ENCODE measurements at places on chromosomes 16 and 17.

DNA sequence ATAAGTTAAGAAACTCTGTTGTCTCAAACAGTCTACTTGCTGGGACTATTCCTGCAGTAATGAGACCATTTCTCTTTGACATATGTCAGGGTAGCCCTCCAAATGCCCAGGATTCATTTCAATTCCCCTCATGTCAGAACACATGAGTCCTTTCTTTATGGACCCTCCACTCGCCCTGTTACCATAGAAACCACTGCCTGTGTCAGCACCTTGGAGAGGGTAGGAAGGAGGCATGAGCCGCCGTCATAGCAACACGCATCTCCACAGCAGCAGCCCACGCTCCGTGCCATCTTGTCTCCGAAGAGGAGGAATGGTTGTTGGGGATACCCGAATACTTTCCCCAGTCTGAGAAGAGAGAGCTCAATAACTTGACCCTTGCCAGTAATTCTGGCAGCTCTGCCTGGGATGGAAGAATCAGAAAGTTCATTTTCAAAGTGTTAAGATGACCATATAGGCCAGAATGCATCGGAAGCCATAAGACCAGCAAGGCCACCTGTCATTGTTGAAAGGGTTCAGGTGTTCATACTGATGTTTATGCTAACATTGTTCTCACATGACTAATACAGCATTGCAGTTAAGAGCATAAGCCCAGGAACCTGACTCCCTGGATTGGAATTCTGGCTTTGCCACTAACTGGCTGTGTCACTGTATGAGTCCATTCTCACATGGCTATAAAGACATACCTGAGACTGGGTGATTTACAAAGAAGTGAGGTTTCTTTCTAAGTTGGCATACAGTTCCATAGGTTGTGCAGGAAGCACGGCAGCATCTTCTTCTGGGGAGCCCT, 141.3 kb downstream of the ABCC12 start:
- no peak for DNase-seq

DNA sequence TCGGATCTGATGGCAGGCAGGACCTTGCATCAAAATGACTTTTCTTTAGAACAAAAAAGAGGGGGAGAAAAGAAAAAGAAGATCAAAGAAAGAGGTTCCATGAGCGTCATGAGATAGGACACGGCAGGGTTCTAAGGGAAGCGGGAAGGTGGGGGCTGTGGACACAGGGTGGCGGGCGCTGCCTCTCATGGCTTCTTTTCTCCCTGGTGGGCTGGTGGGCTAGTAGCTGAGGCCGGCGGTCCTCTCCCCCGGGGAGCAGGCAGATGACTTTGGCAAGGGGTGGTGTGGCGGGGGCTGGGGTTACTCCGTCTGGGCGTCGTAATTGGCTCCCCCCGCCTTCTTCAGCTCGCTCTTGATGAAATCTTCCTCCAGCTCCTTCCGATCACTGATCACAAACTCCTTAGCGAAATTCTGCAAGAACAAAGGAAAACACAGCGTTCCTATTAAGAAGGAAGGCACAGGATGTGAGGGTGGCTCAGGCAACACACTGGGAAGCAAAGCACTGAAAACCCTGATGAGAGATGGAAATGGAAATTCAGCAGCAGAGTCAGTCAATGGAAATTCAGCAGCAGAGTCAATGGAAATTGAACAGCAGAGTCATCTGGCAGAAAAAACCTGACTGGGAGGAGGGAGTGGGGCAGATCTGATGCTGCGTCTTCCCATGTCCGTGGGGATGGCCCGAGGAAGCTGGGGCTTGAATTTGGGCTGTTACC, 51.2 kb downstream of the COTL1 start:
- DNase-seq: no peak

- peak; percentile 61 for DNase-seq
Observed at GRCh38 chr16:28974007-28974436, 556 bp upstream of the SPNS1 start.

- DNase-seq: no peak
Observed at GRCh38 chr17:29109477-29110371, 66.8 kb downstream of the PIPOX start.

DNA sequence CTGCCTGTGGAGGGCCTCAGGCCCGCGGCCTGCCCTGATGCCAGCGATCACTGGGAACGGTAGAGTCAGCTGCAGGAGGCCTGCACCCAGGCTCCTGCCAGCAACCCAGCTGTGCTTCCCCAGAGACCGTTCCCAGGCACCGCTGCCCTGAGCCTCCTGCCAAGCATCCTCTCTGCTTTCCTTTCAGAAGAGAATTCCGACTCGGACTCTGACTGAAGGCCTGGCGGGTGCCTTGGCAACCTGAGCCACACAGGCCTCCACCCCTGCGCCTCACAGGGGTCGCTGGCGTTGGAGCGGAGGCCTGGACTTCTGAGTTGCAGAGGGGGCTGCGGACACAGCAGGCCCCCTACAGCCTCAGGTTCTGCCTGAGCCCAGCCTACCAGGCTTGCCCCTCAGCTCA, 7.9 kb downstream of the CMTM3 start:
- no peak for DNase-seq

- DNase-seq: no peak
Observed at GRCh38 chr17:52134641-52135040, 23.9 kb downstream of the CA10 start.

DNA sequence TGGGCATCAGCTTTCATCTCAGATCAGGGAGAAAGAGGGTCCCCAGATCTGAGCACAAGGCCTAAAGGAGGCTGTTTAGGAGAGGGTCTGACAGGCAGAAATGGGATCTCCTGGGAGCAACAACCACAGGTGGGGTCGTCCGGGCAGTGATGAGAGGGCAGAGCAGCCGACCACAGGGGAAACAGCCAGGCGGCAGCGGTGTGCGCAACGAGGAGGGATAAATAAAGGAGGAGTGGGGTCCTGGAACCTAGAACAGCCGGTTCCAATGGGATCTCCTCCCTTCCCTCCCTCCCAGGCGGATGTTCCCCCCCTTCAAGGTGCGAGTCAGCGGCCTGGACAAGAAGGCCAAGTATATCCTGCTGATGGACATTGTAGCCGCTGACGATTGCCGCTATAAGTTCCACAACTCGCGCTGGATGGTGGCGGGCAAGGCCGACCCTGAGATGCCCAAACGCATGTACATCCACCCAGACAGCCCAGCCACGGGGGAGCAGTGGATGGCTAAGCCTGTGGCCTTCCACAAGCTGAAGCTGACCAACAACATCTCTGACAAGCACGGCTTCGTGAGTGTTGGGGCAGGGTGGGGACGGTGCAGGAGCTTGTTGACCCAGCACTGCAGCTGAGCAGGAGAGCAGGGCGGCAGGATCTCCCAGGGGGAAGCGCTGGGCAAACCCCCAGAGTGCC, 1.9 kb downstream of the TBX2 start:
- DNase-seq: no peak

DNA sequence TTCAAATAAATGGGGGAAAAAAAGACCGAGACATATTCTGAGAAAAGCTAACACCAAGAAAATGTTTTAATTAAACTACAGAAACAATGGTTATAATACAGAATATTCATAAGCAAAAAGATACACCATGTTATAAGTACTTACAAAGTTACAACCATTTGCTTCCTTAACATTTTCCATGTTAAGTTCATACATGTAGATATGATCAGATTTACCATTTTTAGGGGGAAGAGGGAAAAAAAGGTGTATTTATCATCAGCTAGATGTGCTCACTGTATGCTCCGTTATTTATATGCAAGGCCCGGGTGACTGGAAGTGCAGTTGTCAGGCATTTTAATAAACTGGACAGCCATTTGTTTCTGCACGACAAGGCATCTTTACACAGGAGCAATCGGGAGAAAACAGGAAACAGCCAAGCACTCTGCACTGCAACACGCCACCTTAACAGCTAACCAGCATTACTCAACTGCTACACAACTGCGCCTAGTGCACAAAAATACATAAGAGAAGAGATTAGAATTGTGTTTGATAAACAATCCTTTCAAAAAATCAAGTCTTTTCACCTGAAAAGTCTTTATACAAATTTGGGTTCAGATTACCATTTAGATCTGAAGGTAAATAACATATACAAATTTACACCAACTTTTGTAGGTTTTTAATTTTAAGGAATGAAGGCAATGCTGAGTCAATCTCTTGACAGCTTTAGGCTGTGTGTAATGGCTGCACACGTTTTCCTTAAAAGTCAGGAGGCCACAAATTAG, 2.9 kb downstream of the SRSF2 start:
- DNase-seq: no peak

GRCh38 chr16:499924-500323, 27.6 kb upstream of the CAPN15 start:
- DNase-seq: no peak

DNA sequence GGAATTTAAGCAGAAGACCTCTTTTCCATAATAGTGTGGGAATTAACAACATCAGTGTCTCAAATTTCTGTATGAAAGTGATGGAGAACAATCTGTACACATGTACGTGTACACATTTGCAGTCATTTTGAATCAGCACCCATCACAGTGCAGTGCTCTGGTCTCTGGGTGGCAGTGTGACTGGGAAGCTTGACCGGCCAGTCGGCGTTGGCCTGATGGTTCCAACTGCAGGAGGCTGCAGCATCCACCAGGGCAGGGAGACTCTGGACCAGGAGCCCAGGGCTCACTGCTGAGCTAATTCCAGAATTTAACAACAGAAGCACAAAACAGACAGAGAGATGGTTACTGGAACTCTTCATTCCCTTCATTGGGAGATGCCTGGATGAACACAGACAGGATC, 17.9 kb downstream of the ZC3H18 start:
- DNase-seq: no peak

DNA sequence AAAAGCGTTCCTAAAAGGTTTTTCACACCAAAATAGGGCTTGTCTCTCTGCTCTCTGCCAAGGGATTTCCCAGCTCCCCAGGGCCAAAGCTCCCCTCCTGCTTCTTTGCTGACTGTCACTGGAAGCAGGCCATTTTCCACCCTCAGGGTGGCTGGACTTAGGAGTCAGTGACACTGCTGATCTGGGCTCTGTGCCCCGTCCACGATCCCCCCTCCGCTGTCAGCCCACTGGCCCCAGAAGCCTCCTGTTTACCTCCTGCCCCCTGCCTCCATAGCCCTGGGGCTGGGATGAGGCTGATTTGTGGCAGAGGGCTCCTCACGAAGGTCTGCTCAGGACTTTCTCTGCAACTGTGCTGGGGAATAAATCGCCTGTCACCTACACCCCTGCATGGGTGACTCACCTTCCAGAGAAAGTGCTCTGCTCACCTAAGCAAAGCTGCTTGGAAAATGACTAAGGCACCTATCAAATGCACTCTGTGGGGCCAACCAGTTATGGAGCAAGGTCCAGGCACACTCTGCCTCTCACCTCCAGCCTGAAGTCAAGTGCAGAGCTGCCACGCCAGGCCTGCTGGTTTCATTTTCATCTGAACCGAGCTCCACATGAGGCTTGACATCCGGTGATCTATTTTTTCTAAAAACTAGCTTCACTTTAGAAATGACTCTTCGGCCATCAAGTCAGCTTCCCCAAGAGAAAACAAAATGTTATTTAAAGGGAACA, 4.9 kb downstream of the MAP3K14 start:
- peak; percentile 49 for DNase-seq

GRCh38 chr16:89561142-89561883, 831 bp downstream of the RPL13 start:
- no peak for DNase-seq

- peak; percentile 79 for DNase-seq
Observed at GRCh38 chr17:75078284-75079022, 9.3 kb upstream of the SLC16A5 start.

DNA sequence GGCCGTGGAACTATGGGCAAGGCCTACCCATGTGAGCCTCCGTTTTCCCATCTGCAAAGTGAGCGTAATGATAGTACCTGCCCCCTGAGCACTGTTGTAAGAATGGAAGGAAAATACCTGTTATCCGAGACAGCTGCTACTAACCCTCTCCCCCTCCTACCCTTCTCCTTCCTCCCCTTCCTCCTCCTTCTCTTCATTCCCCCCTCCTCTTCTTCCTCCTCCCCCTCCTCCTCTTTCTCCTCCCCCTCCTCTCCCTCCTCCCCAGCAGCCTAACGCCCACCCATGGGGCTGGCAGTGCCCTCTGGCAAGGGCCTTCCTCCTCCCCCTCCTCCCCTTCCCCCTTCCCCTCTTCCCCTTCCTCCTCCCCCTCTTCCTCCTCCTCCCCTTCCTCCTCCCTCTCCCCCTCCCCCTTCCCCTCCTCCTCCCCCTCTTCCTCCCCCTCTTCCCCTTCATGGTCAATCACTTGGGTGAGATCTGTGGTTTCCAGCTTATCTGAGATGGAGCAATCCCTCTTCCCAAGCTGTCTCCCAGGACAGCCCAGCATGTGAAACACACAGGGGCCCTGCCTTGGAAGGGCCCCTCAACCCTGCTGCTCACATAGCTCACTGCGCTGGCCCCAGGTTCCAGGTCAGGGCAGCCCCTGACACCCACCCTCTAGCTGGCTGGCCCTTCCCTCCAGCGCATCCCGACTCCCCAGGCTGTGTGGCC, 6.4 kb downstream of the ZFPM1 start:
- DNase-seq: no peak

GRCh38 chr16:4293822-4294457, 21.1 kb upstream of the TFAP4 start:
- peak; percentile 79 for DNase-seq

DNA sequence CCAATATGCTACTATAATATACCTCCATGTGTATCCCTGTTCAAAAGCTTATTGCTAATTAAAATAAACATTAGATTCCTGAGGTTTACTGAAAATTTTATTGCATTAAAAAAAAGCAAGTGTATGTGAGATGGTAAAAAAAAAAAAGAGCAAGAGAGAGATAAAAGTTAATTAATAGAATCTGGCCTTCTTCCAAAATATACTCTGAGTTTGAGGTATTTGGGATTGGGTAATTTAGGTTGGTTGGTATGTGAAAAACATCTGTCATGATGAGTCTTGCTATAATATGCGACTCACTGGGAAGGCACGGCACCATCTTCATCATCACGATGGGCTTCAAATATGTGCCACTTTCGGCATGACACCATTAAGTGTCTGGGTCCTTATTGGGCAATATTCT, 711.1 kb upstream of the SOX9 start:
- DNase-seq: peak; percentile 96

DNA sequence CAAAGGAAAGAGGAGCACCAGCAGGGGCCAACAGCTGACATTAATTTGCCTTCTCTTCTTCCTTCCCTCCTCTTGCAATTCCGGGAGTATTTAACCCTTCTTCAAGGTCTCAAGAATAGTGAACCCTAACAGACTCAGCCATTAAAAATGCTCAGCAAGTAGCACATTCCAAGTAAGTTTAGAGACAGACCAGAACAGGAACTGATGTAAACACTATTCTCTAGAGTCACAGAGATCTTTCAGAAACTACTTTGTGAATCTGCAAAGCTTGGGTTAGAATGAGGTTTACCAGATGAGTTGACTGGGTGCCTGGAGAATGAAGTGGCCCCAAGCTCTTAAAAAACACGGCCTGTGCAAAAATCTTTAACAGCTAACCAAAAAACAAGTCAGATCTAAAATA, 50.9 kb downstream of the TEX2 start:
- peak; percentile 76 for DNase-seq

- no peak for DNase-seq
Observed at GRCh38 chr16:50440531-50440930, 71.7 kb upstream of the BRD7 start.
